ENCODE measurements at places on chromosomes 2 and 18.

DNA sequence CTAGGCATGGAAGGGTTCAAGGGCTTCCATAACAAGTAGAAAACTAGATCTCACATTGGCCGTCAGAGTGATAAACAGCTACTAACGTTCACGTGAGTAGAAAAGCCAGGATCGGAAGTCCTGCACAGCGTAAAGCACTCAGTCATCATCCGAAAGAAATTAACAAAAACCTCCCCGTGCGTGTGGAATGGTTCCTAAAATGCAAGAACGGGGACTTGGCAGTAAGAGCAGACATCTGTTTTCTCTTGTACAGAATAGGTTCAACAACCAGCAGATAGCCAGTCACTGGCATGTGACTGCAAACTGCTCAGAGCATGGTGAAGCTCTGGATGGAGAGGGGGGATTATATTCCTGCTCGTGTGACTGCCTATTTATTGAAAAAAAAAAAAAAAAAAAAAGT is 106.9 kb upstream of the ITGB6 start:
- DNase-seq: no peak

GRCh38 chr2:85795331-85796045 is 41.7 kb downstream of the ATOH8 start:
- DNase-seq: no peak

DNA sequence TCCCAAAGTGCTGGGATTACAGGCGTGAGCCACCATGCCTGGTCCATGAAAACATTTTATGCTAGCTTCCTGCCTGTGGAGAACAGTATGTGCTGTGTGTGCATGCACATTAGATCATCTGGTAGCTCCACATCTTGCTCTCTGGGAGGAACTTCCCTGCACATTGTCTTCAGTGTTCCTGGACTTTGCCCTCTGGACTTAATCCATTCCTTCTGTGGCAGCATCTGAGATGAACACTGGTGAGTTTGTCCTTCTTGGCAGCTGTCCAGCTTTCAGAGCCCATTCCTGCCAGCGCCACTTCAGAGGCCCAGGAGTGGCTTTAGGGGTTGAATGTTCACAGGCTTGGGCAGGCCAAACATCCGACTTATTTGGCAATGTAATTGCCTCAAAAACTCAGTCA is 65.2 kb downstream of the POU3F3 start:
- DNase-seq: peak; percentile 89

GRCh38 chr2:218465987-218466633 is 47.2 kb downstream of the VIL1 start:
- peak; percentile 72 for DNase-seq

GRCh38 chr18:13287372-13287771 is 68.8 kb downstream of the LDLRAD4 start:
- DNase-seq: peak; percentile 27

DNA sequence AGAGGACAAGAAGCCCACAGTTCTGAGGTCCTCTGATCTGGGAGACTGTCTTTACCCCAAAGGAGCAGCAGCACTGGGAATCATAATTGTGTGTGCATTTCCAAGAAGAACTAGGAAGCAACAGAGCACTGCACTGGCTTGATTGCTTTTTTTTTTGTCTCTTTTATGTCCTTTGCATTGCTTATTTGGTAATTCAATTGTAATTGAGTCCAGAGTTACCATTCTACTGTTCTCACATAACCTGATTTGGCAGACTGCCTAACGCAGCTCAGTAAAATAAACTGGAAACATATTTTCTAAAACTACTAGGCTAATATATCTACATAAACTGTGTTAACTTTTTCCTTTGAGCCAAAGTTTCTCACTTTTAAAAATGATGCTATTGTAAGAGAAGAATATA is 190.3 kb upstream of the SLC8A1 start:
- no peak for DNase-seq
